ENCODE measurements at places on chromosomes 12 and 14.
A peak's percentile ranks its signal among the peaks of the same experiment; 100 is the strongest.

- DNase-seq: no peak
These were observed 50.7 kb downstream of the FLRT2 start for GRCh38 chr14:85580536-85581140.

DNA sequence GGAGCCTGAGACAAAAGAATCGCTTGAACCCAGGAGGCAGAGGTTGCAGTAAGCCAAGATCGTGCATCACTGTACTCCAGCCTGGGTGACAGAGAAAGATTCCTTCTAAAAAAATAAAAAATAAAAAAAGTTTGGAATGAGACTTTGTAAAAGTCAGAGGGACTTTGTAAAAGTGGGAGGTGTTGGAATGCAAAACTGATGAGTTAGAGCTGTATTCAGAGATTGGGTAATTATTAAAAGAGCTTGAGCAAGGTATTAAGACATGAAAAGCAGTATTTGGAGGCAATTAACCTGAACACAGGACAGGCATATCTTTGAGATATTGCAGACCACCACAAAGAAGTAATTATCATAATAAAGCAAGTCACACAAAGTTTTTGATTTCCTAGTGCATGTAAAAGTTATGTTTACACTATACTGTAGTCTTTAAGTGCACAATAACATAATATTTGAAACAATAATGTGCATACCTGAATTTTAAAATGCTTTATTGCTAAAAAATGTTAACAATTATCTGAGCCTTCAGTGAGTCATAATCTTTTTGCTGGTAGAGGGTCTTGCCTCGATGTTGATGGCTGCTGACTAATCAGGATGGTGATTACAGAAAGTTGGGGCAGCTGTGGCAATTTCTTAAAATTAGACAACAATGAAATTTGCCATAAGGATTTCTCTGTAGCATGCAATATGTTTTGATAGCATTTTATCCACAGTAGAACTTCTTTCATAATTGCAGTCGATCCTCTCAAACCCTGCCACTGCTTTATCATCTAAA, 33.1 kb downstream of the PHLDA1 start:
- no peak for DNase-seq

DNA sequence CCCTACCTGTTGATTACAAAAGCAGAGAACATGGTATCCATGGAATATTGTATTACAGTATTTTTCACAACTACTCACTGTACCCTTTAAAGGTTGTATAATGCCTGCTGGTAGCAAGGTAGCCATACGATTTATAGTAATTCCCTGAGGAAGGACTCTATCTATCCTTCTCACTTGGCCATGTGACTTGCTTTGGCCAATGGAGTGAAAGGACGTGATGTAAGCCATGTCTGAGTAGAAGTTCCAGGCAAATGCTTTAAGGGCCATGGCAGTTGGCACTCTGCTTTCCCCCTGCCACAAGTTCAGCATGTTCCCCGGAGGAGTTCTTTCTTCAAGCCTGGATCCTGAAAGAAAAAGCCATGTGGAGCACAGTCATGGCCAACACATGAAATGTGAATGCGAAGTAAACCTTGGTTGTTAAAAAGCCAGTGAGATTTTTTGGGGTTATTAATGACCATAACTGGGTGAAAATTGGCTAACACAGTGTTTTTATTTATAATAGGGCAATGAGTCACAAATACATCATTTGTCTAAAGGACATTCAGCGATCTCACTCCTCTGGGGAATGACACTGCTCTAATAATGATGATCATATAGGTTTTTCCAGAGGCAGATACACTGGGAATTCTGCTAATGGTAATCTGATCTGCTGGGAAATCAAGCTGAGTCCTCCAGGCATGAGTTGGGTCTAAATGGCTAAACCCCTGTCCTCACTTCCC, 67.4 kb upstream of the SLC38A2 start:
- no peak for DNase-seq

DNA sequence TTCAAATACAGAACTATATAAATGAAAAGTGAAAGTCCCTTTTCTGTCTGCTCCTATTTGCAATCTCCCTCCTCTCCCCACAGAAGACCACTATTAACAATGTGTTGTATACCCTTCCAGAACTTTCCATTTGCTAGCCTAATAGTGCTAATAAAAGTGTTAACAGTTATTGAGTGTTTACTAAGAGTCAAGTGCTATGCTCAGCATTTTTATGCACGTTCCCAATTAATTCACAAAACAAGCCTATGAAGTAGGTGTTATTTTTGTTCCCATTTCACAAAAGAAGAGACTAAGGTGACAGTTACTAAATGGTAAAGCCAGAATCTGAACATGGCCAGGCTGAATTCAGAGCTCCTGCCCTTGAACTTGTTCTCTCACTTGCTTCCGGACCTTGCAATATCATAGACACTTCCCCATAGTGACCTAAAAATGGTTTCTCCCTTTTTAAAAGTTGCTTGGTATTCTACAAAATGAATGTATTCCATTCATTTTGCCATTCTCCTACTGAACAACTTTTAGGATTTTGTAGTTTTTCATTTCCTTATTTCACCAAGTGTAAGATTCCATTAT, 1.6 kb upstream of the PRKAB1 start:
- DNase-seq: no peak

DNA sequence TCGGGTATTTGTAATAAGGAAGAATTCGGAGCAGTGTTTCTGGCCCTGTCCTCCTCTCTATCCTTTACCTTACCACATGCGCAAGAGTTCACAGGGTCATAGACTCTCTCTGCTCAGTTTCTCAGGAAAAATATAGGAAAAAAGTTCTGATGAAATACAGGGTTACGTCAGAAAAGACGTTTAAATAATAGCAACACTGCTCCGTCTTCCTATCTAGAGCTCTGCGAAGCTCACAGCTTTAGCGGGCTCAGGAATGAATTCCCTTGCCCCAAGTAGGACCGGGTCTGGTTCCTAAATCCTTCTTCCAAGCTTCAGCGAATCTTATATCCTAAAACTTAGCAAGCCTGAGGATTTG, 365 bp downstream of the CCDC59 start:
- no peak for DNase-seq

DNA sequence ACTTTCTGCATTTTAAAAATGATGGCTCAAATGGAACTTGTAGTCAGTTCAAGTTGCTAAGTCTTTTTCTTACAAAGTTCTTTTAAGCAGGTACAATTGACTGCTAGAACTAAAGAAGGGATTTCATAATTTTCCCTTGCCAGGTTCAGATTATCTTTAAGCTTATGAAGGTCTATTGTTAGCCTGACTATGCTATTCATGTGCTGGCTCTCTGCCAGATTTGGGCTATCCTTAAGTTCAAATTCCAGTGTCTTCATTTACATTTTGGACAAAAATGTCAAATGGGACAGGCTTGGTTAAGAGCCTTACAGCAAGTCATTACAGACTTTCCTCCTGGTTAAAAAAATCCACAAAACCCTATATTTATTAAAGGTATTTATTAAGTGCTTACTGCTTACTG, 42.3 kb downstream of the INSM2 start:
- DNase-seq: no peak

DNA sequence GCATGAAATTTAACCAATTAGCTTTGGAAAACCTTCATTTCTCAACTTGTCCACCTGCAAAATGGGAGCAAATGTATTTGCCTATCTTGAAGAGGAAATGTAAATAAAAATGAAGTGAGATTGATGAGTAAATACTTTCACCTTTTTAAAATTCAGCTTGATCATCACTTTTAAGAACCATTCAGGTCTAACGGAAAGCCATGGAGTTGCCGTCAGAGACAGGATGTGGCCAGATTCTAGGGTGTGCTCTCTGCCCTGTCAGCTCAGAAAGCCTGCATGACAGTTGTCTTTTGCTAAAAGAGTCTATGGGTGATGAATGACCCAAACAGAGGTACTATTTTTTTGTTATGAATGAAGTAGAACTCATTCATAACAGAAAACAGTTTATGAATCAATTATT, 104.3 kb upstream of the SLC35F4 start:
- DNase-seq: no peak

- no peak for DNase-seq
These were observed 35.5 kb upstream of the ATF1 start for GRCh38 chr12:50728417-50728816.

- DNase-seq: no peak
These were observed 1.2 kb downstream of the CIROP start for GRCh38 chr14:23103581-23103980.

DNA sequence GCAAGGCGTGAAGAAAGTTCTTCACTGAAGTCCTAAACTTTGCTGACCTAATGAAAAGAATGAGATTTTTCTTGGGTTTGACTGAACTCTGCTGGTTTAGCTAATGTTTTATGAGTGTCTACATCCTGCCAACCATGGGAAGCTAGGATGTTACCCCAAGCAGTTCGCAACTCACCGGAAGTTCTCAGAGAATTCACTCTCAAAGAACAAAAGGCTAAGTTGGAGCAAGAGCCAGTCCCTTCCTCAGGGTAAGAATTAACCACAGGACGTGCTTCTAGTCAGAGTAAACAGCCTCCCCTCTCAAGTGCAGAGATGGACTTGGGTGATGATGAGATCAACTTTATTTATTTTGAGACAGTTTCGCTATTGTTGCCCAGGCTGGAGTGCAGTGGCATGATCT, 37.3 kb downstream of the TCHP start:
- no peak for DNase-seq

DNA sequence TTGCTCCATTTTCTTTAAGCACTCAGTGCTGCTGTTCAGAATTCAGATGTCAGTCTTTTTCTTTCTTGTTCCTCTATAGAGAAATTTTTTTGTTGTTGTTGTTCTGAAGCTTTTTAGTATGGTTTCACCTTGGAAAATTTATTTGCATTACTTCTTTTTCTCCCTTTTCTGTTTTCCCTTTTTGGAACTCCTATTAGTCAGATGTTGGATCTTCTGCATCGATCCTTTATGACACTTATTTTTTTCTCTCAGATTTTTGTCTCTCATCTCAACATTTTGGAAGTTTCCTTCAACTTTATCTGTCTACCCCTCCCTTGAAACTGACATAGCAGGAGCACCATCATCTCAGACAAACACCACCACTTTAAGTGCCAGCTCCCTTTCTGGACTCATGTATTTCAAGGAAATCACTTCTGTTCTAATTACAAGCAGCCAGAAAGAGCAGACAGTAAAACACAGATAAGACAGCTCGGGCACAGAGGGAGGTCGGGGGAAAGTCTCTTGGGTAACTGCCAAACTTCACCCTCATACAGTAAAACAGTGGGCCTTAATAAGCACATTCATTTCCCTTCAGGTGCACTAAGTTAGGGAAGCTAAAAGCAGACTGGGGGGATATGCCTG, 222.7 kb upstream of the PLXNC1 start:
- no peak for DNase-seq

GRCh38 chr12:10155966-10156365, 16.0 kb downstream of the OLR1 start:
- DNase-seq: no peak

- no peak for DNase-seq
These were observed 125.8 kb downstream of the C12orf42 start for GRCh38 chr12:103369929-103370328.

GRCh38 chr12:89307474-89308253, 44.6 kb downstream of the DUSP6 start:
- no peak for DNase-seq

GRCh38 chr12:124479680-124480468, 87.5 kb downstream of the NCOR2 start:
- DNase-seq: no peak

- DNase-seq: no peak
These were observed 23.8 kb upstream of the PPP1CC start for GRCh38 chr12:110766311-110767154.

- peak; percentile 3 for DNase-seq
These were observed 244.4 kb upstream of the GARIN2 start for GRCh38 chr14:66944872-66945271.

DNA sequence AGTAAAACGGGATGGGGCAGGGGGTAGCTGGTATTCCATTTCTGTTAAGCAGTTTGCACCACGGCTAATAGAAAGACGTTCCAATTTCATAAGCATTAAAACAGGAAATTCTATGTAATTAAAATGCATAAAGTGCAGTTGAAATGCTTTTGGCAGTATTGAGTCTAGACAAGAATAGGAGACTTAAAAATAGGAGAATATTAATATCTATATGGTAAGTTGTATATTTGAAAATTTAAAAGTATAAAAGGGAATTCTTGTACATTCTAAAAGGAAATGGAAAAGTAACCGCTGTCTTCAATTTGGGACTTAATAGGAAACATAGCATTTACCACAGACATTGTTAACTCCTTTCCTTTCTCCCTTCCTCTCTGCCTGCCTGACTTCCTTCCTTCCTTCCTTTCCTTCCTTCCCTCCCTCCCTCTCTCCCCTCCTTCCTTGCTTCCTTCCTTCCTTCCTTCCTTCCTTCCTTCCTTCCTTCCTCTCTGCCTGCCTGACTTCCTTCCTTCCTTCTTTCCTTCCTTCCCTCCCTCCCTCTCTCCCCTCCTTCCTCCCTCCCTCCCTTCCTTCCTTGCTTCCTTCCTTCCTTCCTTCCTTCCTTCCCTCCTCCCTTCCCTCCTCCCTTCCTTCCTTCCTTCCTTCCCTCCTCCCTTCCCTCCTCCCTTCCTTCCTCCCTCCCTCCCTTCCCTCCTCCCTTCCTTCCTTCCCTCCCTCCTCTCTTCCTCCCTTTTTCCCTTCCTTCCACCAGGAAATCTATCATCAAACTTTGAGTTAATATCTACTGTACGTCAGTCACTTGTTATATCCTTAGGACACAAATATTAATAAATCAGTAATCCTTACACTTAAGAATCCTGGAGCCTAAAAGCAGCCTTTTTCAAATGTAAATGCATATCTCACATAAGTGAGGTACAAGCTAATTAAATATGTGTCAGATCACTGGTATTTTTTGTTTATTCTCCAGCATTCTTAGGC, 1049.3 kb downstream of the GALC start:
- DNase-seq: no peak

DNA sequence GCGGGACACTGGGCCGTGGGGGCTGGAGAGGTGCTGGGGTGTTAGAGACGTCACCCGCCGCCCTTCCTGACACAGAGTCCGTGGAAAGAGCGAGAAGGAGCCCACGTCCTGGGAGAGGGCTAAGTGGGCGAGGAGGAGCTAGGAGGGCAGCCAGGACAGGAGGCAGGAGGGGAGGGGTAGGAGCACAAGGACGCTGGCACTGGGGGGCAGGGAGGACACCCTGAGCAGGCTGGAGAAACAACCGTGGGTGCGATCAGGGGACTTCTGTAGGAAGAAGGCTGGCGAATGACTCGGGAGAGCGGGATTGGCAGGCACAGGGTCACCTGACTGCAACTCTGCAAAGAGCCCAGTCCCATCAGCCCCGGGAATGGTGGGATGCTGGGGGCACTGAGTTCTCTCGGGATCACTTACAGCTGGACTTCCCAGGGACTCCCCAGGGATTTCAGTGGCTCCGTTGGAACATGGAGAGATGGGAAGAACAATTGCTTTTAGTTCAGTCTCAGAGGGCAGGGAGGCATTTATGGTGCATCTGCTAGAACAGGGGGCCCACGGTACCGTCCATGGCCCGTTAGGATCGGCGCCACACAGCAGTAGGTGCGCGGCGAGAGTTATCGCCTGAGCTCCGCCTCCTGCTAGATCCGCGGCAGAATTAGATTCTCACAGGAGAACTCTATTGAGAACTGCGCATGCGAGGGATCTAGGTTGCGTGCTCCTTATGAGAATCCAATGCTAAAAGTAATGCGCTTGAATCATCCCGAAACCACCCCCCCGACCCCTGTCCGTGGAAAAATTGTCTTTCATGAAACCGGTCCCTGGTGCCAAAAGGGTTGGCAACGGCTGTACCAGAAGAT, 24.3 kb downstream of the UBR7 start:
- DNase-seq: no peak

- no peak for DNase-seq
These were observed 318.8 kb upstream of the FKBP4 start for GRCh38 chr12:2475984-2476383.

All from HFF-Myc (cell line).